ENCODE measurements at places on chromosomes 6 and 20. TPM values are rescaled to one million over a fixed set of nuclear protein-coding genes. Genes with fewer than 3 reads are reported as not detected.

DNA sequence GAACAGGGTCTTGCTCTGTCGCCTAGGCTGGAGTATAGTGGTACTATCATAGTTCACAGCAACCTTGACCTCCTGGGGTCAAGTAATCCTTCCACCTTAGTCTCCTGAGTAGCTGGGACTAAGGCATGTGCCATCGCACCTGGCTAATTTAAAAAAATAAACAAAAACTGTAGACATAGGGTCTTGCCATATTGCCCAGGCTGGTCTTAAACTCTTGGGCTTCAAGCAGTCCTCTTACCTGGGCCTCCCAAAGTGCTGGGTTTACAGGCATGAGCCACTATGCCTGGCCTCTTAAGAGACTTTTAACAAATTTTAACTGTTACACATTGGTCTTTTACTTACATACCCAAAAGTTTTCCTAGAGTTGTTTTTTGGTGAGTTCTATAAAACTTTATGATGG, 12.4 kb downstream of the CD2AP start:
- no peak overlapping the region for H3K27ac ChIP-seq
- no peaks in the 10 kb centered on the region for H3K27me3 ChIP-seq
- H3K36me3 ChIP-seq, result no peaks in the 10 kb centered on the region

- no peak overlapping the region for H3K27ac ChIP-seq
- no peak for DNase-seq
- H3K4me1 ChIP-seq, result no peaks in the 10 kb centered on the region
- no peak overlapping the region for H3K4me3 ChIP-seq
These were observed 3.7 kb upstream of the SIRPA start for GRCh38 chr20:1891263-1892118.

DNA sequence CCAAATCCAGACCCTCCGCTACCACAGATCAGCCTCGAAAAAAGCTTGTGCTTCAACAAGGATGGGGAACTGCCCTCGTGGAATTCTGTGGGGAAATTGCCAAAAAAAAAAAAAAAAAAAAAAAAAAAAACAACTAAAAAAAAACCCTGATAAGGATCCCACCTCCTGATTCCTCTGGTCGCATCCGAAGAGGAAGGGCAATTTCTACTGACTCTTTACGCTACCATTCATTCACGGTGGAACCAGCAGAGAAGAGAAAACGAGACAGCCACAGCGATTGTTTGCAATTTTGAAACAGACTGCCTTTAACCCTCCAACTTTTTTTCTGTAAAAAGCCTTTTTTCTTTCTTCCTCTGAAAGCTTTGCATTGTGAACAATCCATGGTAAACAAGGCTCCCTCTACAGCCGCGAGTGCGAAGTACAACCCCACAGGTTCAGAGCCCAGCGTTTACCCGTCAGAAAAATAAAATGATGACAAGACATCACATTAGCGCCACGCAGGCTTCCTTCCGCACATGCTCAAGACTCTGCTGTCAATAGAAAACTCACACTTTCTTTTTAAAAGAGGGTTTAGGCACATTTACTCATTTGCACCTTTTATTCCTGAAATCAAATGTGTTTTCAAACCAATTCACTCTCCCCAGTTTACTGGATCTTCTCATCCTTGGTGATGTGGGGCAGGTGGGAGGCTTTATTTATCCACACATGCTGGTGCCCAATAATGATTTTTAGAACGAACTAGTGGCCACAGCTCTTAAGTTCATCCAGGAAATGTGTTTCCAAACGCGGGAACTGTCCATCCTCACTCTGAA, 100.0 kb downstream of the NOL4L start:
- peak overlapping the region; percentile 92 for H3K27ac ChIP-seq
- DNase-seq, result peak; percentile 64
- H3K4me3 ChIP-seq, result peak overlapping the region; percentile 93
- H3K4me1 ChIP-seq, result peaks cover 6% of the 10 kb centered on the region

- no peaks in the 10 kb centered on the region for H3K36me3 ChIP-seq
- no peaks in the 10 kb centered on the region for H3K27me3 ChIP-seq
- H3K4me3 ChIP-seq, result no peak overlapping the region
- no peak for DNase-seq
These were observed 107.7 kb upstream of the RALGAPA2 start for GRCh38 chr20:20820104-20820503.

DNA sequence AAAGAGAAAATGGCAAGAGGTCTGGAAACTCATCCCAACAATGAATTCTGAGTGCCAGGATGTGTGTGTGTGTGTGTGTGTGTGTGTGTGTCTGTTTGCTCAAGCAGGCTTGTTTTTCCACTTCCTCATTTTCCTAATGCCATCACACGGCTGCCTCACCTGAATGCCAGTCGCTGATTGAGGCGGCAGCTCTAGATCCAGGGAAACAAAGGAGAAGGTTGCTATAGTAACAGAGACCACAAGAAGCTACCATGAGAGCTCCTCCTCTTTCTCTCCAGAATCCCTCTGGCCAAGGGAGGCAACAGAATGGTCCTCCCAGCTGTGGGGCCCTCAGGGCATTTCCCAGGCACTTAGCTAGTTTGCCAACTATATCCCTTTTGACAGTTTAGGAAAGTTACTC, 241.1 kb upstream of the TSHZ2 start:
- H3K27me3 ChIP-seq, result no peaks in the 10 kb centered on the region
- no peak overlapping the region for H3K4me3 ChIP-seq
- H3K36me3 ChIP-seq, result no peaks in the 10 kb centered on the region
- peak; percentile 45 for DNase-seq

DNA sequence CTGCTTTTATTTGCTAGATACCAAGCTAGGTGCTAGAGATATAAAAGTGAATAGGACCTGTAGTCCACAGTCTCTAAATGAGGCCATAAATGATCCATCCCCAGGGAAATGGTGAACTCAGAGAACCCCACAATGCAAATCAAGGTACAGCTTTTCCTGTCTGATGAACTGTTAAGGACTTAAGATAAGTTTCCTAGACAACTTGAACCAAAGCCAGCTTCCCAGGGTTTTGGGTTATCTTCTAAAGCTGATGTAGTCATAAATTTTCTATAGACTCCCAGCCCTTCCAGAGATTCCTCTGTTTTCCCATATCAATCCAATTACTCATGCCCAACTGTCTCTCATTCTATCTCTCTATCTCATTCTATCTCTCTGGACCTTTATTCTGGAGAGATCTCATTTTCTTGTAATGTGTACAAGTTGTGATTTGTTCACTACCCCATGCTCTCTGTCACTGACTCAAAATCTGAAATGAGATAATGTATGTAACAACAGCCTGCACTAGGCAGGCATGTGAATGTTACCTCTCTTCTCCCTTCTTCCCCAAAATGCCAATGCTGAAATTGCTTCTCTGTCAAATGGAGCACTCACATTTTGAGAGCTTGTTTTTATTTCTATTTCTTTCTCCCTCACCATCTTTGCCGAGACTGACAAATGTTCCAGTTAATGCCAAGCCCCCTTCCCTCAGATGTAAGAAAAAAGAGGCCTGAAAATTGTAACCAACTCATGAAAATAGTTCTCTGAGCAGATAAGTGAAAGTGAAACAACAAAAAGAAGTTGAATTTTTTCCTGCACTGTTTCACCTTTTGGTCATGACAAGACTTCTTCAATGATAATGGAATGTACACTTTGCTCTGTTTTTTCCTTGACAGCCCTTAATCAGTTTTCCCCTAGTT, 279.9 kb downstream of the SLC35F1 start:
- no peaks in the 10 kb centered on the region for H3K36me3 ChIP-seq
- DNase-seq, result no peak
- H3K4me3 ChIP-seq, result no peak overlapping the region
- no peak overlapping the region for H3K27ac ChIP-seq

DNA sequence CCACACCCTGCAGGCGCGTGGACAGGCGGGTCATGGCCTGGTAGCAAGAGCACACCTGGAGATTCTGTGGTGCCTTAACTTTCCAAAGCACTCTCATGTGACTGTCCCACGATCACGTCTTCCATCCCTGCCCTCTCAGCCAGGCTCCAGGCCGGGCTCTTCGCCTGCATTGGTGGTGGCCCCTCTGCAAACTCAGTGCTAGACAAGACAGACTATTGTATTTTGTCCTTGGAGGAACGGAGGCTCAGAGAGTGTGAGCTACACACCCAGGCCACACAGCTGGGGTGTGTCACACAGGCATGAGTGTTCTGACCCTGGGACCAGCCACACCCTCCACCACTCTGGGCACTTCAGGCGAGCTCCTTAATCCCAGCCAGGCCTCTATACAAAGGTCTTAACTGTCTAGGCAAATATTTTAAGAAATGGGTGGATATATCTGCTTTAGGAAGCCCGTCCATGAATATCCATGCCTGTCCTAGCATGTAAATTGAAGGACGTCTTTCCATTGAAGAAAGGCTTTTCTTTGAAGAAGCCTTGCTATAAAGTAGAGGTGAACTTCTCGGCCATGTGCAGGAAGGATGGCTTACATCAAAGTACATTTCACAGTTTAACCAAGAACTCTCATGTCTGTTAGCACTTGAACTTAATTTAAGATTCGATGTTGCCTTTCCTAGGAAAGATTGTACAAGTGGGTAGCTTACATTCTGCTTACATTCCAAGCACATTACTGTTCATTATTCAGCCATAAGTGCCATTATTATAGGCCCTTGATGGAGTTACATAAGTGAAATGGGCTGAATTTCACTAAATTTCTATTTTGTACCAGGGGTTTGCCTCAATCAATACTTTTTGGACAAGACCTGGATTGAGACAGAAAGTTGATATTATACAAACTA, 263.9 kb downstream of the DLL1 start:
- peaks cover 17% of the 10 kb centered on the region for H3K4me1 ChIP-seq
- H3K27ac ChIP-seq, result peak overlapping the region; percentile 57
- no peak overlapping the region for H3K4me3 ChIP-seq
- DNase-seq, result no peak
- H3K27me3 ChIP-seq, result no peaks in the 10 kb centered on the region
- H3K36me3 ChIP-seq, result no peaks in the 10 kb centered on the region

GRCh38 chr20:50567860-50568548, 57.8 kb downstream of the PTPN1 start:
- no peaks in the 10 kb centered on the region for H3K4me1 ChIP-seq
- no peaks in the 10 kb centered on the region for H3K27me3 ChIP-seq
- DNase-seq, result no peak
- H3K27ac ChIP-seq, result no peak overlapping the region
- H3K36me3 ChIP-seq, result peaks cover 6% of the 10 kb centered on the region

Gene GHRH
- not detected for total RNA-seq

Gene EYA4
- 4.1 TPM for total RNA-seq

DNA sequence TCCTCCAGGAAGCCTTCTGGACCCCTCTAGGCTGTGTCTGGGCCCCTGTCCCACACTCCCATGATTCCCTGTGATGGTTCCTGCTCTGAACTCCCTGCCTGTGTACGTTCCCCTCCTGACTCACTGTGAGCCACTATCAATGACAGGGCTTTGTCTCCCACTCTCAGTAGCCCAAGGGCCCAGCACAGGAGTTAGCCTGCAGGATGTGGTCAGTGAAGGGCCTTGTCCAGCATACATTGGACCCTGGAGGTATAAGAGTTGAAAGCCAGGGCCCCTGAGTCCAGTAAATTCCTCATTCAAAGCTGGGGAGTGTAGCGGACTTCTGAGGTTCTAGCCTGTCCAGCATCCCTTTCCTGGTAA, 19.0 kb downstream of the ZBP1 start:
- H3K27ac ChIP-seq, result no peak overlapping the region
- H3K27me3 ChIP-seq, result no peaks in the 10 kb centered on the region
- H3K4me1 ChIP-seq, result no peaks in the 10 kb centered on the region
- DNase-seq, result no peak
- no peak overlapping the region for H3K4me3 ChIP-seq

- H3K36me3 ChIP-seq, result no peaks in the 10 kb centered on the region
- H3K27ac ChIP-seq, result no peak overlapping the region
- no peak for DNase-seq
- no peaks in the 10 kb centered on the region for H3K27me3 ChIP-seq
- no peak overlapping the region for H3K4me3 ChIP-seq
These were observed 68.9 kb downstream of the CYP39A1 start for GRCh38 chr6:46583721-46584120.

- no peak overlapping the region for H3K27ac ChIP-seq
- no peak for DNase-seq
- no peaks in the 10 kb centered on the region for H3K4me1 ChIP-seq
These were observed 72.0 kb downstream of the GMDS start for GRCh38 chr6:2173203-2173961.

Gene RAET1E
- 0.23 TPM for total RNA-seq

Gene ZC3H12D
- total RNA-seq, result 1.5 TPM

- no peak for DNase-seq
- no peaks in the 10 kb centered on the region for H3K36me3 ChIP-seq
- H3K4me1 ChIP-seq, result no peaks in the 10 kb centered on the region
These were observed 8.0 kb downstream of the INSM1 start for GRCh38 chr20:20375862-20376261.

DNA sequence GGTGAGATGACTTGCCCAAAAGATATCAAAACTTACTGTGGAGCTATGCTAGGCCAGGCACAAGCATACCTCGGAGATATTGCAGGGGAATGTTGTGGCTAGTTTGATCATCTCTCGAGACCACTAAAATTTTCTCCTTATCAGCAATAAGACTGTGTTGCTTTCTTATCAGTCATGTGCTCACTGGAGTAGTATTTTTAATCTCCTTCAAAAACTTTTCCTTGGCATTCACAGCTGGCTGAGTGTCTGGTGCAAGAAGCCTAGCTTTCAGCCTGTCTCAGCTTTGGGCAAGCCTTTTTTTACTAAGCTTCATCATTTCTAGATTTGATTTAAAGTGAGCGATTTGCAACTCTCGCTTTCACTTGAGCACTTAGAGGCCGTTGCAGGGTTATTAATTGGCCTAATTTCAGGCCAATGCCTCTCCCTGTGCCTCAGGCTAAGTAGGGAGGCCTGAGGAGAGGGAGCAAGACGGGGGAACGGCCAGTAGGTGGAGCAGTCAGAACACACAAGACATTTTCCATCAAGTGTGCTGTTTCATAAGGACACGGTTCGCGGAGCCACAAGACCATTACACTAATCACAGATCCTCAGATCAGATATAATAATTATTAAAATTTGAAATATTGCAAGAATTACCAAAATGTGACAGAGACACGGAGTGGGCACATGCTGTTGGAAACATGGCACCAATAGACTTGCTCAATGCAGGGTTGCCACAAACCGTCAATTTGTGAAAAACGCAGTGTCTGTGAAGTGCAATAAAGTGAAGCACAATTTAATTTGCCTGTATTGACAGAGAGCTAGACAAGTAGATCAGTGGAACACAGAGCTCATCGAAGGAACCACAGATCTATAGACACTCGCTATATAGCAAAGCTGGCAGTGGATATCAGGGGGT, 106.8 kb upstream of the SIRPG start:
- no peaks in the 10 kb centered on the region for H3K27me3 ChIP-seq
- no peak overlapping the region for H3K4me3 ChIP-seq
- no peak overlapping the region for H3K27ac ChIP-seq
- H3K4me1 ChIP-seq, result no peaks in the 10 kb centered on the region

DNA sequence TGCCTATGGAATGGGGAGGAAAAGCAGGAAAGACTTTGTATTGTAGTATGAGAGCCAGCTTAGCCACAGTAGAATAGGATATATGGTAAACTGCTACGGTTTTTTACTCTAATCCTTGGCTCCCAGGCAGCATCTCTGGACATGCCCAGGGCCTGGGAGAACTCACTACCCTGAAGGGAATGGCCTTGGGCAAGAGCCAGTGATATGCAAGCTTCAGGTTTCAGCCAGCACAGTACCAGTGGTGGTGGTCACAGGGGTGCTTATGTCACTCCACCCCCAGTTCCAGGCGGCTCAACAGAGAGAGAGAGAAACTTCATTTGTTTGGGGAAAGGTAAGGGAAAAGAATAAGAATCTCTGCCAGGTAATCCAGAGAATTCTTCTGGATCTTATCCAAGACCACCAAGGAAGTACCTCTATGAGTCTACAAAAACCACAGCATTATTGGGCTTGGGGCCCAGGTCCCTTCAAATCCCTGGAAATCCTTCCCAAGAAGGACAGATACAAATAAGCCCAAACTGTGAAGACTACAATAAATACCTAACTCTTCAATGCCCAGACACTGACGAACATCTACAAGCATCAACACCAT, 121.2 kb downstream of the THBS2 start:
- H3K27me3 ChIP-seq, result no peaks in the 10 kb centered on the region
- H3K27ac ChIP-seq, result no peak overlapping the region
- no peaks in the 10 kb centered on the region for H3K4me1 ChIP-seq
- no peaks in the 10 kb centered on the region for H3K36me3 ChIP-seq
- no peak for DNase-seq
